ENCODE measurements at places on chromosomes 13 and 19.

DNA sequence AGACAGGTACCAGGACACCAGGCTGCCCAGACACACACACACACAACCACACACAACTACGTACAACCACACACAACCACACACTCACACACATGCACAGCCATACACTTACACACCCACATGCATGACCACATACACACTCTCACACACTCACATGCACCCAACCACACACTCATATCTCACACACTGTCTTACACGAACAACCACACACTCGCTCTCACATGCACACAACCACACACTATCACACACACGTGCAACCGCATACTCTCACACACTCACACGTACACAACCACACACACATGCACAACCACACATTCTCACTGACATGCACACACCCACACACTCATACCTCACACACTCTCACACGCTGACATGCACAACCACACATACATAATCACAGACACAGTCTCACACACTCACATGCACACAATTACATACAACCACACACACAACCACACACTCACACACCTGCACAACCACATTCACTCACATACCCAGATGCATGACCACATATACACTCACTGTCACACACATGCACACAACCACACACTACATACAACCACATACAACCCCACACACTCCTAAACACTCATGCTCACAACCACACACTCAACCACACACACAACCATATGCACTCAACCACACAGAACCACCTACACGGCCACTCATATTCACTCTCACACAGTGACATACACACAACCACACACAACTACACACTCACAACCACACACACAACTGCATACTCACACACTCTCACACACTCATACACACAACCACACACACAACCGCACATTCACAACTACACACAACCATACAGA, 7.6 kb upstream of the SLC7A10 start:
- no peak for DNase-seq

DNA sequence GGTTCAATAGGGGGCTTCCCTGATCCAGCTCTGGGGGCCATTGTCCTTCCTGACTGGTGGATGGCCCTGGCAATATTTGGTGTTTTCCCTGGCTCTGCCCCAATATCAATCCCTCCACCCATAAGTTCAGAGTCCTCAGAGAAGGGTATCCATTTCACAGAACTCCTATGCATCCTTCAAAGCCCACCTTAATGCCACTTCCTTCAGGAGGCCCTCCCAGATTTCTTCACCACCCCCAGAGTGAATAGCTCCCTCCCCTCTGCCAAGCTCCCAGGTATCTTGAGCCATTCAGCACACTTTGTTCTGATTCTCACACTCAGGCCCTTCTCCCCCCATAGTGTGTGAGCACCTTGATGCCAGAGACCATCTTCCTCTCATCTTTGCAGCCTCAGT, 5.8 kb downstream of the PPP1R14A start:
- DNase-seq, result no peak

GRCh38 chr19:11293433-11294389, 2.2 kb upstream of the TSPAN16 start:
- peak; percentile 96 for DNase-seq

DNA sequence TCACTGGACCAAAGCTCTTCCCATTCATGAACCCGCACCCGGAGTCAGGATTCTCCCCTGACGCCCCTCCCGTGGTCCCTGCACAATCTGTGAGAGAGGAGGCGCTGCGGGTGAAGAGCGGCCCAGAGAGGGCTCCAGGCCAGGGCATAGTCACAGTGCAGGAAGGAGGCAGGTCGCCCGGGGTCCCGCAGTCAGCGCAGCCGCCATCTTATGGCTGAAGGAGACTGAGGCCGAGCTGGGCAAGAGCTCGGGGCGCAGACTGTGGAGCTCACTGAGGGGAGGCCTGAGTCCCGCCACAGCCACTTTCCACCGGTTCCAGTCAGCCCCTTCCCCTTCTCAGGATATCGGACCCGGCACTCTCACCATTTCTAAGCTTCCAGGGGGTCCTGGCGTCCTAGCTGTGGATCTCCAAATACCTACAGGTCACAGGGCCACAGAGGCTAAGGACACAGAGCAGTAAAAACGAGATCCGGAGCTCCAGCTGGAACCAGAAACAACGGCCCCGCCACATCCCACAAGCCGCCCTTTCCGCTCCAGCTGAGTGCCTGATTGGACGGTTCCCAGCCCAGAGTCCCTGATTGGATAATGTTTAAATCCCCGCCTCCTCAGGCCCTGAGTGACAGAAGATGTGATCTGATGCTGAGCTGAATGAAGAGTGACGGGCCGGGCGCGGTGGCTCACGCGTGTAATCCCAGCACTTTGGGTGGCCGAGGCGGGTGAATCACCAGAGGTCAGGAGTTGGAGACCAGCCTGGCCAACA, at the start of gene ZNF99:
Gene ZNF99 (minus strand): TSS at position 501 of the 760 bp plus-strand sequence. CDS start 135 bp downstream, at position 366.
- DNase-seq, result no peak

GRCh38 chr13:102970542-102970941, 95.7 kb downstream of the SLC10A2 start:
- no peak for DNase-seq

DNA sequence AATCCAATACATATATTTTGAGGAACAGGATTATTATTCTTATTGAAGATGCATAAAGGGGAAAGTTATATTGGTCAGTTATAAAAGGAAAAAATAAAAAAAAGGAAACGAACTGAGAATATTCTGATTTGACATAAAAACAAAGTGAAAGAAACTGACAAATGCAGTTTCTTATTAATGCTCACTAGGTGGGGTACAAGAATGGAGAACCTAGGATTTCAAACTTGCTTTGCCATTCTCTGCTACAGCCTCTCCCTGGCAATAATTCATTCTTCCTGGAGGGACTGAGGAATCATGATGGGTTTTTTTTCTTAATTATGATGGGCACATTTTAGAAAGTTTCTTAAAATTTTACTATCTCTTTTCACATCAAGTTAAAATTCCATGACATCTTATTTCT, 154.9 kb downstream of the PCDH9 start:
- peak; percentile 37 for DNase-seq

GRCh38 chr19:40717880-40718773, 1.2 kb downstream of the ITPKC start:
- DNase-seq, result peak; percentile 24

DNA sequence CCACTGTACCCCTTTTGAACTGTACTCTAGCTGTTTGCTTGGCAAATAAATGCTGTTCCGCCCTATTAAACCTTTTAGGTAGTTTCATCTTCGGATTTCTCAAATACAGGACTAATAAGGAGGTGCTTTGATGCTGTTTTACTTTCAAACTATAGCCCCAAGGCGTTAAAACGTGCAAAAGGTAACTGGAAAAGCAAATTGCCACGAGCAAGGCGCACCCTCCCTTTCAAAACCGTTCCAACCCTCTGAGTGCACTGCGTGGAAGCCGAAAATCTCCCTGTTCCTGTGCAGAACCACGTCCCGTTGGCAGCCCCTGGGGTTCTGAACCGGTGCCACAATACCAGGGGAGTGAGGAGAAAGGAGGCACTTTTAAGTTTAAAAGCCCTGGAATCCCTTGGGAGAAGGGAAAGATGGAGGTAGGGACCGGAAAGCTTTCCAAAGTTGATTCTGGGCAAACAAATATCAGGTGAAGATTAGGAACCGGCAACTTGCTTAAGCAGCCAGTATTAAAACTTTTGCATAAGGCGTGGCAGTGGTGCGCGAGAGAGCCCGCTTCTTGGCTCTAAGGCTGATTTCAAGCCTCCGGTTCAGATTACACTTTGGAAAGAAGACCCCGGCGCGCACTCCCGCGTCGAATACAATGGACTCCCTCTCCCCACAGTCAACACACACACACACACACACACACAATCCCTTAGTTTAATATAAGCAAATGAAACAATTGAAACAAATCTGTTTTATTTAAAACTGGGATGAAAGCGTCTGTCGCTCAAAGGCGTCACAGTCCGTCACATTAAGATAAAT, 9.5 kb downstream of the POU4F1 start:
- no peak for DNase-seq

DNA sequence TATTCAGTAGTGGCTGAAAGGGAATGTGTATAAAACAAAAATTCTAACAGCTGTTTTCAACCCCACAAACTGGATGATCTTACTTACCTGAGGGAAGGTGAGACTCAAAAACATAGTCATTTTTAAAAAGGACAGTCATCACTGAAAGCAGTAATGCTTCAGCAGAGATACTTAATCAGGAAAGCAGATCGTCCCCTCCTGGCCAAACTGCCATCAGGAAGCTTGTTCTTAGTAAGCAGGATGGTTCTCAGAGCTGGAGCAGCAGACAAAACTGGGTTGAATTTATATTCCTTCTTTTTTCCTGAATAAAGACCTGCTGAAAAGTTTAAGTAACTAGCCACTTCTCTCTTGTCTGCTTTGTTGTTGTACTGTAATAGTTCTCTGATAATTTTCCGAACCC, 1156.5 kb downstream of the OLFM4 start:
- DNase-seq, result no peak

GRCh38 chr19:21022996-21023395, 2.5 kb downstream of the ZNF430 start:
- DNase-seq, result peak; percentile 22

DNA sequence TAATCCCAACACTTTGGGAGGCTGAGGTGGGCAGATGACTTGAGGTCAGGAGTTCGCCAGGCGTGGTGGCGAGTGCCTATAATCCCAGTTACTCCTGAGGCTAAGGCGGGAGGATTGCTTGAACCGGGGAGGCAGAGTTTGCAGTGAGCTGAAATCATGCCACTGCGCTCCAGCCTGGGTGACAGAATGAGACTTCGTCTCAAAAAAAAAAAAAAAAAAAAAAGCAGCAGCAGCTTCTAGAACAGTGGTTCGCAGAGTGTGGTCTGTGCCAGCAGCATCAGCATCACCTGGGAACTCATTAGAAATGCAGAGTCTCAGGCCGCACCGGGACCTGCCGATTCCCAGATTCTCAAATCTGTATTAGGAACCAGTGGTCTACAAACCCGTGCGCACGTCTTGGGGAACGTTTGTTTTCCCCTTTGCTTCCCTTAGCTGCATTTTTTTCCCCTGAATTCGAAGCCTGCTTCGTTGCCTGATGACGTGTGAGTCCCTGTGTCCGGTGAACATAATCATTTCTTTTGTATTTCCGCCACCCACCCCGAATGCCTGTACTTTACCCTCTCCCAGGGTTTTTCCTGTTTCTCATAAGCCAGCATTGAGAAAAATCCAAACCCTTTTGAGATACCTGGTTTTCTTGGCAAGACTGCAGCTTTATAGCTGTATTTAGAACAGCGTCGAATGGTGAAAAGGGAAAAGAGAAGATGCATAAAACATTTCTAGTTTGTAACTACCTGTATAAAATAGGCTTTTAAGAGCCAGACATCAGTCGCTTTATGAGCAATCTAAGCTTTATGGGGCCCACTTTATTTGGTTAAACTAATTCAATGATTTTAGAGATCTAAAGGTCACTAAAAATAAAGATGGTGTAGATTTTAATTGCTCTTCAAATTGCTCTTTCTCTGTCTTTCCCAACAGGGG, 49.8 kb downstream of the BICRA start:
- peak; percentile 67 for DNase-seq

DNA sequence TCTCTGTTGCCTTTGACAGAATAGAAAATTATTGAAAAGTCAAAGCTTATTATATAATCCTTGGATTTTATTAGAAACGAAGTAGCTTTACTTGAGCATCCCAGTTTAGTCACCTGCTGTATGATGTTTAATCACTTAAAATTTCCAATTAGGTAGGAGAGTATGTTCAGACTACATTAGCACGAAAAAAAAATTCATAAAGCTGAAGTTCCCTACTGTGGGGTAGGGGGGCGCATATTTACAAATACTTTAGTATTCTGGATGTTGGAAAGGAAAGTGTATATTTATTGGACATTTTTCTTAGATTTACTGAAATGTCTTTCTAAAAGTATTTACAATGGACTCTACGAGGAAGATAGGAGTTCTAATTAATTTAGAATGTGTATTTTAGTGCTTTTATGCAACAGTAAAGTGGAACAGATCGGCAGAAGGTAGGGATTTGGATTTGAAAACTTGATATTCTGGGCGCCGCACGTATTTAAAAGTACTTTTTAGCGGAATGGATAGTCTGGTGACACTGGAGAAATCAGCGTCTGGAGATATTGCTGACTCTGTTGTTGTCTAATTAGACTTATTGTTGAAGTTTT, 1.9 kb downstream of the CDK8 start:
- DNase-seq, result peak; percentile 23

DNA sequence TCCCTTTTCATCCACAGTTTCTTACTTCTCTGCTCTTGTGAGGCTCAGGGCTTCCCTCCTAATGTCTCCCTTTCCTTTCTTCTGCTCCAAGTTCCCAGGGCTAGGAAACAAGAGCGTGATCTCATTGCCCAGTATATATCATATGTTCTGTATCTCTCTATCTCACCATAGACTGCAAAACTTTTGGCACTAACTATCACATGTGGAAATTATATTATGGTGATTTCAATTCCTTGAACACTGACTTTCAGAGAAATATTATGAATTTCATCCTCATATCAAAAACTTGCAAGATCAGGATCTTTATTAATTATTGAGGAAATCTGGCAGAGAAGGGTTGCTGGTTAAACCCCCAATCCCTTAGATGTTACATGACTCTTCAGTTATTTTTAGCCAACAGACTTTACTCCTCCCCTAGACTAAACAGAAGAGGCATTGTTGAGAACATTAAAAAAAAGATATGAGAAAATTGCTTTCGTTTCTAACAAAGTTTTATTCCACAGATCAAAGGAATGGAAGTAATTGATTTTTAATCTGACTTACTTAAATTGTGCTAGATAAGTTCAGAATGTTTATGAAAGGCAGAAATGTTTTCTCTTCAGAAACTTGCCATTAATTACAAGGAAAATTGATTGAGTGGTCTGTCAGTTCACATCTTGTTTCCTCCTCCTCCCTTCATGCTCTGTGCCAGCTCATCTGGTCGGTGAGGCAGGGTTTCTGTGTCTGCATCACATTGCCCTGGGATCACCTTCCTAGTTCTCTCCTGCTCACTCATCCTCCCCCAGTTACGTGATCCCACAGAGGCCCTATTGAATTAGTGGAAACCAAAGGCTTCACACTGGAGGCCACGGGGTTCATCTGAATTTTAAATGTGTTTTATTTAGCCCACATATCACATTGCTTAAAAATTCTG, 378.5 kb downstream of the LMO7 start:
- DNase-seq, result no peak

DNA sequence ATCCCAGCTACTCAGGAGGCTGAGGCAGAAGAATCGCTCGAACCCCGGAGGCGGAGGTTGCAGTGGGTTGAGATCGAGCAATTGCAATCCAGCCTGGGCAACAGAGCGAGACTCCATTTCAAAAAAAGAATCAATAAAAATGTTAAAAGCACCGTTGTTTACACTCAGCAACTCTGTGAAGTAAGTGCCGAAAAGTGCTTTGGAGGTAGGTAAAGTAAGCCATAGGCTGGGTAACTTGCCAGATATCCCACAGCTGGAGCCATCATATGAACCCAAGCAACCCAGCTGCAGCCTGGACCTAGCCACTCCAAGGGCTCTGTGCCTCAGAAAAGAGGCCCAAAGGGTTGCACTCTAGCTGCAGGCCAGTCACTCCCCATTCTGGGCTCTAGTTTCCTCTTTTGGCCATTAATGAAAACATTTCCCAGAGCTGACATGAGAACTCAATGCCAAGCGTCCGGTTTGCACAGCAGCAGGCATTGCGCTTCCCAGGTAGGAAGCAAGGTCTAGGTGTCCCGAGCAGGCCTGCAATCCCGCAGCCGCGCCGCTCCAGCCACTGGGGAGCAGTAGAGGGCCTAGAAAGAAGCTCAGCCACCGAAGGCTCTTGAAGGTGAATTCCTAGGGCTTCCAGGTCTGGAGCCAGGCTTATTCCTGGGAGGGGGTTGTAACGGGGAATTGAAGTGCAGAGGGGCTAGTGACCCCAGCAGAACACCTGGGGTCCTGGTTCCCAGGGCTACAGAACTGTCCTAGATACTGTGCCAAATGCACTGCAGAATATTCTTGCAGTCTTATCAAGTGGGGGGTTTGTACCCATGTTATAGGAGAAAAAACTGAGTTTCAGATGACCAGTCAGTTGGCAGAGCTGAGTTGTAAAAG, 4.1 kb upstream of the CD79A start:
- peak; percentile 79 for DNase-seq
